ENCODE measurements at places on chromosomes 16 and 17.

DNA sequence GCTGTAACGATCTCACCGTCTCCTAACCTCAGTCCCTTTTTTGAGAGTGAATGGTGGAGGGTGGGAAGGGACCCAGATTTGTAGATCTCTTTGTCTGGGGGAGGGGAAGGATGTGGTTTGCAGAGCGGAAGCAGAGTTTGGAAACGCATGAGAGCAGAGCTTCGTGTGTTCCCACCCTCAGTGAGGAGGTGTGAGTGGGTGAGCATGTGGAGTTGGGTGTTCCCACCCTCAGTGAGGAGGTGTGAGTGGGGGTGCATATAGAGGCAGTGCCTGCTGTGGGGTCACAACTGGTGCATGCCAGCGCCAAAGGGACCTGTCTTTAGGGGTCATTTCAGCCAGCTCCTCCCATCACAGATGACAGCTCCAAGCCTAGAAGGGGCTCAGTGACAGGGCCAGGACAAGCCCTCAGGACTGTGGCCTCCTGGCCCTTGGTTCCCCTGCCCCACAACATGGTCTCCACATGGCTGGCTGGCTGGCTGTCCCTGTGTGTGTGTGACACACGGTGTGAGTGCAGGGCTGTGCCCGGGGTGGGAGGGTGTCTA is 1.8 kb upstream of the CISD3 start:
- peak; percentile 73 for DNase-seq

- DNase-seq: no peak
Observed at GRCh38 chr16:87710887-87711286, 54.9 kb downstream of the KLHDC4 start.

DNA sequence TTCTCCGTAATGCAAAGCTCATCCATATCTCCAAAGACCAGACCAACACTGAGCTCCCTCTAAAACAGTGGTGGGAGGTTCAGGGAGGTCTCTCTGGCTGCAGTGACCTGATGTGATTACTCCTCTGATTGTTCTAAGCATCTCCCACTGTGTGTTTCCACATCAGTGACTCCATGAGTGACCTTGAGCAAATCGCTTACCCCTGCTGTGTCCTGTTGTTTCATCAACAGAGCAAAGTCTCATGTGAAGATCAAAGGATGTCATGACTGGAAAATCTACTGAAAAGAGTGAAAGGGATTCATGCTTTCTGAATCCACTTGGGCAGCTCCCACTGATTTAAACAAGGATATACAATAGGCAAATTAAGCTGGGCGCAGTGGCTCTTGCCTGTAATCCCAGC is 352.9 kb downstream of the TMEM114 start:
- DNase-seq: no peak

DNA sequence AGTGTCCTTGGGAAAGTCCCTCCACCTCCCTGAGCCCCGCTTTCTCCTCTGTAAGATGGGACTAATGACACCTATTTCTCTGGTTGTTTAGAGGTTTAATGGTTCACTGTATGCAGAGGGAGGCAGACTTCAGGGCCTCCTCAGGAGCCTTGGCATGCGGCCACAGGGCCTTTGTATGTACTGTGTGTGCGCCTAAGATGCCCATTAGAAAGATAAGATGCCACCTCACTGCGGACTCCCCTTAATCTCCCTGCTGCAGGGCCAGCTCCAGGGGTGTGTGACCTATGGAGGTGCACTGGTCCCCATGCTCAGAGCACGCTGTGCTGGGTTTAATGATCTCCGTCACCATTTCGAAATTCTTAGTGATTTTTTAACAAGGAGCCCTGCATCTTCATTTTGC is 59.3 kb downstream of the TMEM235 start:
- peak; percentile 50 for DNase-seq

- no peak for DNase-seq
Observed at GRCh38 chr16:84595052-84595481, 22.8 kb downstream of the COTL1 start.

DNA sequence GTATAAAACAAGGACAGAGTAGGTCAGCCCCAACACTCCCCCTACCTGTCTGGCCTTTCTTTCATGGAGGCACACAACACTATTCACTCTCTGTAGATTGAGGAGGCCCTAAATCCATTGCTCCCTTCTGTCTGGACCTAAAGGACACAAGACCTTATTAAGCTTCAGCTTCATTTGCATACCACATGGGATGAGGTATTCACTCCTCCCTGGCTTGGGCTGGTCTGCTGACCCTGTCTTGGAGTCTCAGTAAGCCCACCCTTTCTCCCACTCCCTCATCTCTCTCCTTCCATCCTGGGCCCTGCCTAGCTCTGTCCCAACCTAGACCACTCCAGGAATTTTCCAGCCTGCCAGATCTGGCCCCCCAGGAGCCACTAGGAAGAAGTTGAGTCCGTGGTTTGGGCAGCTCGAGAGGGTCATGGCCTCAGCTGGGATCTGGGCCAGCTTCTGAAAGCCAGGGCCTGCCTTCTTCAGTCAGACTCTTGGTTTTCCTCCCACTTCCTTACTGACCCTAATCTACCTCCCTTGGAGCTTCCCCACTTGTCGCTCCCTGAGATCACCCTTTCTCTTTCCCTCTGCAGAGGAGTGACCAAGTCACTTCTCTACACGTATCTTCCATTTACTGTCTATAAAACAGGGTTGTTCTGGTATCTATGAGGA is 6.5 kb upstream of the LLGL1 start:
- DNase-seq: no peak

DNA sequence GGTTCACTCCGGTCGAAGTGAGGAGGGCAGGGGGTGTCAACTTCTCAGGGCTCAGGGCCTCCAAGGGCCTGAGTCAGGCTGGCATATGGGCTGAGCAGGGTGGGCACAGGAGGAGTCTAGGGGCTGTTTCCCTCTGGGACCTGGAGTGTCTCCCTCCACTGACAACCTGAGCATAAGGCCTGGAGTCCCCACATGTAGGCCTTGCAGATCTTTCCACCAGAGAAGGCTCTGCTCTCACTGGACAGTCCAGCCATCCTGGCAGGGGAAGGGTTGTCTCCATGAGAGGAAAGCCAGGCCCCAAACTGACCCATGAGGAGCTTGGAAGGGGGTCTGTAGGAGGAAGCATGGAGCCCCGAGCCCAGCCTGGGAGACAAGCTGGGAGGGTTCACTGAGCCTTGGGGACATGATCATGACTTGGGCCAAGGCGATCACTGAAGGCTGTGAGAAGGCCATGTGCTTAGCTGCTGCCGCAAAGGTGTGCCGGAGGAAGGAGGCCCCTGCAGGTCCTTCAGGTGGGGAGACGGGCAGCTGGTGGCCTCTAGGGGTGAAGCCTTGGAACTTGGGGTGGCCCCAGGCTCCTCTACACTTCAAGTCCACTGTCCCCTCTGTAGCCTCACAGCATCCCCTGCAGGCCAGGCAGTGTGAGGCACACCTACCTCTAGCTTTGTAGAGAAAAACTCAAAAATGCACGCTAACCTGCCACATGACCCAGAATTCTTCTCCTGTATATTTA is 9.9 kb downstream of the CMTM2 start:
- peak; percentile 93 for DNase-seq

DNA sequence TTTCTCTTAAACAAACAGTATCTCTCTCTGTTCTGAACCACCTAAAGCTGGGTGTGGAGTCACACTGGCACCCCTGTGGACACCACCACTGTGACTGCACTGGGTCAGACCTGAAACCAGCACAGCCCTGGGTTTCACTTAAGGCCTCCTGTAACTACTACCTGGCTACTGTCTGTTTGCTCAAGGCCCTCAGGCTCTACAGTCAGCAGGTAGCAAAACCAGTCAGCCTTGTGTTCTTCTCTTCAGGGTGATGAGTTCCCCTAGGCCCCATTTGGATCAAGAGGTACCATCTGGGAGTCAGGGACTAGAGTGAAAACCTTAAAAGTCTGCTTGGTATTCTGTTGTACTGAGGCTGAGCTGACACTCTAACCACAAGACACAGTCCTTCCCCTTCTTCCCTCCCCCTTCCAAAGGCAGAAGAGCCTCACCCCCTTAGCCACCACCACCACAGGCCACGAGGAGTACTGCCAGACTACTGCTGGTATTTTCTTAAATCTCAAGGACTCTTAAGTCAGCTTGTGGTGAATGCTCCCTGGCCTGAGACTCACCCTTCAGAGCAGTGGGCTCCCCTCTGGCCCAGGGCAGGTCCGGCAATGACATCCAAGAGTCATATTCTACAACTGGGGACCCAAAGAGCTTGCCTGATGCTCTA is 153.2 kb upstream of the MON1B start:
- peak; percentile 2 for DNase-seq

DNA sequence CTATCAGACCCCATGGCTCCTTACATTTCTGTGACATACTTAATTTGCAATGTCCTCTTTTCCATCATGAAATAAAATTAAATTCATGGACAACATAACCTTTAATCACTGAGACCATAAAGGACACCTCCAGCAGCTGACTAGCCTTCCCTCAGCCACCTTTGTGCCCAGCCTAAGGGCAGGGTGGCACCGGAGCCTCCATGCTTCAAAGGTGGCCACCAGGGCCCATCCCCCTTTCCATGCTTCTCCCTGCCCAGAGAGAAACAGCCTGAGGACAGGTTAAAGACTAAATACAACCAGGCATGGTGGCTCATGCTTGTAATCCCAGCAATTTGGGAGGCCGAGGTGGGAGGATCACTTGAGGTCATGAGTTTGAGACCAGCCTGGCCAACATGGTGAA is 94.3 kb downstream of the ADCY9 start:
- DNase-seq: no peak

- no peak for DNase-seq
Observed at GRCh38 chr17:65261152-65261551, 124.0 kb downstream of the RGS9 start.

DNA sequence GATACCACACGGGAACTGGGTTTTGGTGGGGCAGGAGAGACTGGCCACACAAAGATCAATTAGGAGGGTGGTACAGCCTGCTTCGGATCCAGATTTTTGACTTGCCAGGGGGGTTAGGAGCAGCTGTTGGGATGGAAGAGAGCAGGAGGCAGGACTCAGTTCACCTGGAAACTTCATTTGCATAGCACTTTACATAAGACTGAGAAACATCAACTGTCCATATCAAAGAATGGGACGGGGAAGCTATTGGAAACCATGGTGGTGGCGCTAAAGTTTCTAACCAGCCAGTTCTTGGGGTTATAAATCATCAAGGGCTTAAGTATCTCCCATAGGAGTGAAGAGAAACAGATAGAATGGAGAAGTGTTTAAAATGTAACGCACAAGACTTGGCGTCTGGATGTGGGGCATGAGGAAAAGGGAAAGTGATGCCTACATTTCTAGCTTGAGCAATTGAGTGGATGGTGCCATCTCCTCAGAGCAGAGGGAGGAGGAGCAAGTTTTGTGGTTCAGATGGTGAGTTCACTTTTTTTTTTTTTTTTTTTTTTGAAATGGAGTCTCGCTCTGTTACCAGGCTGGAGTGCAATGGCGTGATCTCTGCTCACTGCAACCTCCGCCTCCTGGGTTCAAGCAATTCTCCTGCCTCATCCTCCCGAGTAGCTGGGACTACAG is 6.4 kb upstream of the SRCAP start:
- peak; percentile 63 for DNase-seq

GRCh38 chr16:66717112-66717675 is 20.7 kb upstream of the CMTM4 start:
- peak; percentile 72 for DNase-seq

DNA sequence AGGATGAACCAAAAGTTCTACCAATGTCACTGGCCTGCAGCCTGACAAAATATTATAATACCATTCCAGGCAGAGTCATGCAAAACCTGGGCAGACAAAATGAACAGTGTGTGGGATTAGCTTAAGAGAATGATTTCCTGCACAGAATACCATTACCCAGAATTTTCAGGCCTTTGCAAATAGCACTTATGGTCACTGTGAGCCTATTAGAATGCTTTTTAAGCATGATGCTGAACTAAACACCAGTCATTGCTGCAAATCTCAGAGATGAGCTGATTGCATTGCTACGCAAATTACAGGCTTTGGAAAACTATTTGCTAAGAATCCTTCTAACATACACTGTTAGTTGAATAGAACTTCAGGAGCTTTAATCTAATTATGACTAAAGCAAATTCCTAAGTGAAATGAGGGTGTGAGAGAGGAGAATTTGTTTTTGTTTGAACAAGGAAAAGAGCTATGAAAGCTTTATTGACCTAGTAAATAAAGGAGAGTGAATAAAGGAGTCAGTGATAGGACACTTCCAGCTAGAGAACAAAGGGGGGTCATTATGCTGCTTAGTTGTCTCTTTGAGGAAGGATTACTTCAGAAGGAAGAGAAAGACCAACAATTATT is 398.8 kb downstream of the HS3ST3B1 start:
- DNase-seq: no peak

DNA sequence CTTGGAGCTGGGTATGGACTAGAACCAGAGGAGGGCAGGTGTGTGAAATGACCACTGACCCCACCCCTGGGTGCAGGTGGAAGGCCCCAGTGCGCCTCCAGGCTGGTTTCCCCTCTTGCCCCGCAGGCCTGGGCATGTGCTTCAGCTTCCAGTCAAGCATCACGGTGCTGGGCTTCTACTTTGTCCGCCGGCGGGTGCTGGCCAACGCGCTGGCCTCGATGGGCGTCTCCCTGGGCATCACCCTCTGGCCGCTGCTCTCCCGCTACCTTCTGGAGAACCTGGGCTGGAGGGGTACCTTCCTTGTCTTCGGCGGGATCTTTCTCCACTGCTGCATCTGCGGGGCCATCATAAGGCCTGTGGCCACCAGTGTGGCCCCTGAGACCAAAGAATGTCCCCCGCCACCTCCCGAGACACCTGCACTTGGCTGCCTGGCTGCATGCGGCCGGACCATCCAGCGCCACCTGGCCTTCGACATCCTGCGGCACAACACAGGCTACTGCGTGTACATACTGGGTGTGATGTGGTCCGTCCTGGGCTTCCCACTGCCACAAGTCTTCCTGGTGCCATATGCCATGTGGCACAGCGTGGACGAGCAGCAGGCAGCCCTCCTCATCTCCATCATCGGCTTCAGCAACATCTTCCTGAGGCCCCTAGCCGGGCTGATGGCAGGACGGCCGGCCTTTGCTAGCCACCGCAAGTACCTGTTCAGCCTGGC is 9.7 kb upstream of the ARMC7 start:
- DNase-seq: no peak

DNA sequence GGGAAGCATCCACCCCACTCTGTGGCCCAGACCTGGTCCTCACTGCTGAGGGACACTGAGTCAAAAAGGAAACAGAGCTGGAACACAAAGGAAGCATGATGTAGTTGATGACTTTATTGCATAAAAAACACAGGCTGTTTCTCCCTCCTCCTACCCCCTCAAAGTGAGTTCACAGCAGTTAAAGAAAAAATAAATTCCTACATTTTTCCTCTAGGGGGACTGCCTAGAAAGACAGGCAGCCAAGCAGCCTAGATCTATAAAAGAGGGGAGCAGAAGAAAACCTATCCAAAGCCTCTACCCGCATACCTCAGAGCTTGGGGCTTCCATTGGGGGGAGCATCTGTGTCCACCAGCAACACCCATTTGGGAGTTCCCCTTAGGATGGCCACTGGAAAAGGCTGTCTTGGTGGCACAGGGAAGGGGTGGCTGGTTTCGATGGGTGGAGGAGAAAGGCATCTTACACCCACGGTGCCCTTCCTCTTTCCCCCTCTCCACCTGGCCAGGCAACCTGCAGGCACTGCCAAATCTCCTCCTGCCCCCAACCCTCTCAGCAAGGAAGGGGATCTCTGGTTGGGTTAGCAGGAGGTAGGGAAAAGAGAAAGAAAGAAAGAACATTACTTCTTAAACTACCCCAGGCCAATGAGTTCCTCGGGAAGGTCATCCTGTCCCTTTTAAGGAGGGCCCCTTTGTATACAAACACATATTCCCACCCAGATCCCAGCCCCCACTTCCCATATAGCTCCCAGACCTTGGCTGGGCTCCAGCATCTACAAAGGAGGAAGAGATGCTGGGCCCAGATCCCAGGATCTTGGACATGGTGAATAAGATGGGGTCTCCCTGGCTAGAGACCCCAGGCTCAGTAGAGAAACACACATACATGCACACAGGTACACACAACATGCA is 4.0 kb upstream of the SCRN2 start:
- peak; percentile 62 for DNase-seq
